NCI-H2029 treated with DMSO at 0.1 percent for 48 hours (cell line): ENCODE measurements at places on chromosomes 13 and 19.

GRCh38 chr13:110649551-110649950, 34.2 kb downstream of the NAXD start:
- no peak for DNase-seq

DNA sequence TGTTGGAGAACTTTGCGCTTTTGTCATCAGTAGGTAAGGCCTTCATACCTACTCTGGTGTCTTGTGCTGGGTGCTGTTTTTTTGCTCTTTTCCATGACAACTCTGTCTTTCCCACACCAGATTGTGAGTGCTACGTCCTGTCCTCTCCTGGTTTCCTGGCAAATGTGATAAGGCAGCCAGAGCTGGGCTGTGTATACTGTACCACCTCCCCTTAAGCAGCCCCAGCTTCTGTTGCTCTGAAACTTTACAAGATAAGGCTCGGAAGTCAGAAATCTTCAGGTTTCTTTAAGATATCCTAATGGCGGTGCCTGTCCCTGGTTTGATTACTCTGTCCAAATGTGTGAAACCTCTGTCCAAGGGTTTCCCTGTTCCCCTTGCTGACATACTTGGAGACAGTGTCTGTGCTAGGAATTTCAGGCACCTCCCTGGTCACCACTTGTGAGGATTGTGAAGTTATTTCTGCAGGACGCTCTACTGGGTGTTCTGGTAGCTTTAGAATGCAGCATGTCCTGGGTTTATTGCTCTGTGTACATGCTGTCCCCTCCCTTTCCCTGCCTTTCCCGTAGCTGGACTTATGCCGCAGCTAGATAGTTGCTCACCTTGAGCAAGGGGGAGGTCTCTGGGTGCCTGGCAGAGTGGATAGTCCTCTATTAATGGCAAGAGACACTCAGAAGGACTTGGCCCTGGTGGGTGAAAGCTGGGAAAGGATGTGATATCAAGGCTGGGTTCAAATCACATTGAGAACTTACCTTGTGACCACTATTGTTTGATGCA, 7.0 kb downstream of the ZNF749 start:
- DNase-seq, result no peak

DNA sequence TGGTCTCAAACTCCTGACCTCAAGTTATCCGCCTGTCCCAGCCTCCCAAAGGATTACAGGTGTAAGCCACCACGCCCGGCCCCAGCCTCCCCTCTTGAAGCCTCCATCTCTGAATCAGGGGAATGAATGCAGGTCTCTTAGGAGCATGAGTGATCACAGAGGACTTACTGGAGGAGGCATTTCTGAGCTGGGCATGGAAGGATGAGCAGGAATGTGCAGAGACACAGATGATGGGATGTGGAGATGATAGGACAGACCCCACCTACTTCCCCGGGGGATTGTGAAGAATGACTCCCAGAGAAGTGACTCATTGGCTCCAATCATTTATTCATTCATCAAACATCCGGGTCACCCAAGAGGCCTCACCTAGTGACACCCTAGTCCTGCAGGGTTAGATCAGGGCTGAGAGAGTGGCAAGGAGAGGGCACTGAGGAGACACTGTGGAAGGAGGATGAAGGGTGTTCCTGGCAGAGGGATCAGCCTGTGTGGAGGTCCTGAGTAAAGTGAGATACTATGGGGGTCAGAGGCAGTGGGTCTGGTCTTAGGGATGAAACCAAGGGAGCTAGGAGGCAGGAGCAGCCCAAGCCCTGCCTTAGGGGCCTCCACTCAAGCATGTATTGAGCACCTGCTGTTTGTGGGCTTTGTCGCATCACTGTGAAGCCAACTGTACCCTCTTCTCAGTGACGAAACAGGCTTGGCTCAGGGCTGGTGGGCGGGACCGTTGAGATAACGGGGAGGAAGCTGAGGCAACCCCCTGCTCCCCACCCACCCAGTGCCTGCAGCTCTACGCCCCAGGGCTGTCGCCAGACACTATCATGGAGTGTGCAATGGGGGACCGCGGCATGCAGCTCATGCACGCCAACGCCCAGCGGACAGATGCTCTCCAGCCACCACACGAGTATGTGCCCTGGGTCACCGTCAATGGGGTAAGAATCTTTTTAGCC, 3.0 kb downstream of the IFI30 start:
- no peak for DNase-seq

DNA sequence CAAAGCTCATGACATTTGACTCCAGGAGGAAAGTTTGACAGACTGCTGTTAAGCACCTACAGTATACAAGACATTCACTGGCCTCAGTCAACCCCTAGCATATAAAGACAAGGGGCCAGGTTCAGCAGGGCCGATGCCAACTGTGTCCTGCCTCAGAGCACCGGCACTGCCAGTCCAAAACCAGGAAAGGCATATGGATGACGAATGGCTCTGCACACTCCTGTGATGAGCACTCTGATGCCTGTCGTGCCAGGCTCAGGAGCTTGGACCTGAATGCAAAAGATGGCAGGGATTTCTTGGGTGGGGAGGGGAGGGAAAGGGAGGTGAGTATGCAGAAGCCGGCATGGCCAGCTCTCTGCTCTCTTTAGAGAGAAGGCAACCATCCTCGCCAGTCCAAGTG, 38.9 kb downstream of the COL4A1 start:
- DNase-seq, result no peak

DNA sequence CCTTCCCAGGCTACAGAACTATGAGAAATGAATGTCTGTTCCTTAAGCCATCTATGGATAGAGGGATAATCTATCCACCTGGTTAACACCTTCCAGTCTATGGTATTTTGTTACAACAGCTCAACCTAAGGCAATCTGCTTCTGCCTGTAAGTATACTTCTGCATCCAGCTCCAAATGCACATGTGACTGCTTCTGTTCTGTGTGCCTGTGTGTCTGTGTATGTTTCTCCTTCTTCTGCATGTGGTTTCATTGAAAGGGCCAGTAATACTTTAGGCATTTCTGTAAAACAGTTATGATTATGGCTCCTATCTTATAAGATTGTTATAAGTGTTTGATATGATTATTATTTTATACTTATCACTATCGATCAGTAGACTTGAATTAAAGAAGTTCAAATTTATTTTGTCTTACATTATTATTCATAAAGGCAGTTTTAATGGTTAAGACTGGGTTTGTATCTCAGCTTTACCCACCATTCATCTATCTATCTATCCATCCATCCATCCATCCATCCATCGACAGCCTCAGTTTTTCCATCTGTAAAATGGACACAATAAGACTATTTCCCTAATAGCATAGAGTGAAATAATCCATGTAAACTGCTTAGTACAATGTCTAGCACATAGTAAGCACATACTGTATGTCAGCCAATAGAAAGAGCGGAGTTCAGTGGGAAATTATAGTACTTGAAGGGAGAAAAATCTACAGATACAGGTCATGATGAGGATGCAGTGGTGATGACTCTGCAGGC, 37.5 kb upstream of the TM9SF2 start:
- no peak for DNase-seq
